ENCODE measurements at places on chromosomes 2 and 18.

- no peak for DNase-seq
These were observed 61.0 kb downstream of the TRAPPC12 start for GRCh38 chr2:3440477-3440876.

DNA sequence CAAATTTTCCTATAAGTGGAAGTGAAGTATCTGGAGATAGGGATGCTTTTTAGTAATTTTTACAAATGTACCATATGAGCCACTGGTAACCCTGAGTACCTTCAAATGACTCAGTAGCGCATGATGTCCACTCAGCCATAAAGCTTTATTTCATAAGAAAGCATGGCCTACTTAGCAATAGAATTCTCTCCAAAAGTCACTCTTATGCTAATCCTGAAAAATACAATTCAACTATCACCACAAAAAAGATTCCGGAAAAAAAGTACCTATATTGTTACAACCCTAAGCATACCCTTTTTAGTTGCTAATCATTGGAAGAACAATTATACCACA lies 732.2 kb downstream of the SOCS6 start:
- DNase-seq = no peak

DNA sequence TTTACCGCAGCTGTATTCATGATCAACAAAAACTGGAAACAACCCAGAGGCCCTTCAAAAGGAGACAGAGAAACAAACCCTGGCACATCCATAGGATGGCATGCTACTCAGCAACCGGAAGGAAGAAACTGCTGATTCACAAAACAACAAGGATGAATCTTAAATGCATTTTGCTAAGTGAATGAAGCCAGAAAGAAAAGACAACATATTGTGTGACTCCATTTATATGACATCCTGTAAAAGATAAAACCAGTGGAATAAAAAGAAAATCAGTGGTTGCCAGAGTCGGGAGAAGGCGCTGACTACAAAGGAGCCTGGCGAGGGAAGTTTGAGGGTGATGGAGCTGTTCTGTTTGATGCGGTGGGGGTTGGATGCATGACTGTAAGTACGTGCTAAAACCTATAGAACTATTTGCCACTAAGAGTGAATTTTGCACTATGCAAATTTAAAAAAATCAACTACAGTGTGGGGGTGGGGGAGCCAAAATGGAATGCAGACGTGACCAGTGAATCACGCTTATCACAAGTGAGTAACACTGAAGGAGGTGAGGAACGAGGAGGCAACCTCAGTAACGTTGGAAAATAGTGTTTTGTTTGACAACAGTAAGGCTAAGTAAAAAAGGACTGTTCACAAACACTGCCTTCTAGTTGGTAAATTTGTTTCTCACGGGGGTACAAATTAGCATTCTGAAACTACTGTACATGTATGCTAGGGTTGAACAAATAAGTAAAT lies 108.9 kb downstream of the INHBB start:
- DNase-seq = no peak

GRCh38 chr18:11407940-11408339 lies 201.5 kb upstream of the SLC35G4 start:
- DNase-seq = no peak

DNA sequence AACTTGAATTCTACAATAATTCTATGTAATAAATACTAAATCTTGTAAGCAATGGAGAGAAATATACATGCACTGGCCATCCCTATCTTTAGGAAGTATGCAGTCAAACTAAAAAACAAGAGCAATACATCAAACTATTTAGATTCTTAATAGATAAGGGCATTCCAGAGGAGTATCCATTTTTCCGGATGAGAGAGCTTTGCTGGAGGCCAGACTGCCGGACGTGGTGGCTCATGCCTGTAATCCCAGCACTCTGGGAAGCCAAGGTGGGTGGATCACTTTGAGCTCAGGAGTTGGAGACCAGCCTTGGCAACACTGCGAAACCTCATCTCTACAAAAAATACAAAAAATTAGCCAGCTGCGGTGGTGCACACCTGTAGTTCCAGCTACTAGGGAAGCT lies 60.8 kb downstream of the KIF5C start:
- no peak for DNase-seq

DNA sequence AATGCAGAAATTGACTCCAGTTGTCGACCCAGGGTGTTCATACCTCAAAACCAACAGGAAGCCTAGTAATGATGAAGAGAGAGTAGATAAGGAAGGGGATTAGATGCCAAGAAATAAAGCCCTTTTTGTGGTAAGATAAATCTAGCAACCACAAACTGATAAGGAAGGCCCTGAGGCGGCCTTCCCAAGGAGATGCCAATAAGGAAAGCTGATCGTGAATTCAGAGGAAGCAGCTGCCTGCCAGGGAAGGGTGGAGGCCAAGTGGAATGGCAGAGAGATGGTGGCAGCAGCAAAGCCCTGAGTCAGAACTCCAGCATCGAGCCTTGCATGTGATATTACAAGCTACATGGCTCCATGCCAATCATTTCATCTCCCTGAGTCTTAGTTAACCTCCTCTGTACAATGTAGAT lies 126.3 kb downstream of the IRS1 start:
- DNase-seq = no peak

DNA sequence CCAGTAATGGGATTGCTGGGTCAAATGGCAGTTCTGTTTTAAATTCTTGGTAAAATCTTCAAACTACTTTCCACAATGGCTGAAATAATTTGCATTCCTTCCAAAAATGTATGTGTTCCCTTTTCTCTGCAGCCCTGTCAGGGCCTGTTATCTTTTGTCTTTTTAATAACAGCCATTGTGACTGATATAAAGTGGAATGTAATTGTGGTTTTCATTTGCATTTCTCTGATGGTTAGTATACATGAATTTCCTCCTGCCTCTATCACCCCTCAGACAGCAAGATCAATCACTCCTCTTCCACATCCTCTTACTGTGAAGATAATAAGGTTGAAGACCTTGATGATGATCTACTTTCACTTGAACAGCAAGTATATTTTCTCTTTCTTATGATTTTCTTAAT lies 304.8 kb upstream of the FSIP2 start:
- DNase-seq = no peak

GRCh38 chr2:25402477-25402876 lies 60.8 kb upstream of the DNMT3A start:
- DNase-seq = no peak

GRCh38 chr18:54222922-54223567 lies 1.4 kb downstream of the MBD2 start:
- peak; percentile 79 for DNase-seq

- DNase-seq = no peak
These were observed 25.7 kb upstream of the RAB6D start for GRCh38 chr2:131389657-131390056.

GRCh38 chr2:7515327-7515726 lies 598.1 kb downstream of the RNF144A start:
- DNase-seq = no peak

GRCh38 chr2:60554646-60555065 lies 1.2 kb upstream of the BCL11A start:
- DNase-seq = no peak

GRCh38 chr2:189168856-189169499 lies 10.6 kb downstream of the COL5A2 start:
- DNase-seq = no peak

- DNase-seq = no peak
These were observed 799 bp downstream of the CEP68 start for GRCh38 chr2:65057054-65057375.

GRCh38 chr2:6924101-6924923 lies 7.1 kb downstream of the RNF144A start:
- DNase-seq = no peak

DNA sequence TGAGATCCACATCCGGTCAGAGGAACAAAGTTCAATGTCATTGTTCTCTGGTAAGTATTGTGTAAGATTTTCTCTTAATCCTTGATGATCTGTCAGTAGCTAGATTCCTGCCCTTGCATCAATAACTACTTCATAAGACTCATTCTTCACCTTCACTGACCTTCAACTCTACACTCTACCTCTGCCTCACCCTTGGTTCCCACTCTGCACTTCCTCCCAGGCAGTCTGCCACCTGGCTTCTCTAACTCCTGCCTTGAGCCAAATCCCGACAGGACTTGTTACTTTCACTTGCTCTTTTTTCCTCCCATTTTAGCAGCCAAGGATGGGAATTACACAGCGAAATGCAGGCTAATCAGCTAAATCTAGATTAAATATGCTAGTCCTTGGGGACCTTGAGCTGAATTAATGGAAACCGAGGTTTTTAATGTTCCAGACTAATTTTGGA lies 190.7 kb downstream of the DLGAP1 start:
- no peak for DNase-seq

DNA sequence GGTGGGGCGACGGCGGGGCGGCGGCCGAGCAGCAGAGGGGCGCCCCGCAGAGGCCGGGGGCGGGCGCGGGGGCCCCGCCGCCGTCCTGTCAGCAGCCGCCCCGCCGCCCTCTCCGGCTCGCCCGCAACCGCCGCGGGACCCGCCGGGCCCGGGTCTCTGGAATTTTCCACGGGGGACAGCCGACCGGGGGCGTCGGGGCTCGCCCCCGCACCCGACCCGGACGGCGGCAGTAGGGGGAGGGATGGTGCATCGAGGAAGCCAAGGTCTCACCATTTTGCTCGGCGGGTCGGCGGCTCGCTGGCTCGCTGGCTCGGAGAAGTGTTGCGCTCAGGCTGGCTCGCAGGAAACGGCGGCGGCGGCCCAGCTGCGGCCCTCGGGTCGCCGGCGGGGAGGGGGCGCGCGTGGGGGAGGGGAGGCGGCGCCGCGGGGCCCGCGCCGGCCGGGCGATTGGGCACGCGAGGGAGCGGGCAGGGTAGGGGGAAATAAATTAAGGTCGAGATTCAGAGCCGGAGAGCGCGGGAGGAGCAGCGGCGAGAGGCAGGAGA lies 405 bp downstream of the PPP3R1 start:
- DNase-seq = peak; percentile 23

DNA sequence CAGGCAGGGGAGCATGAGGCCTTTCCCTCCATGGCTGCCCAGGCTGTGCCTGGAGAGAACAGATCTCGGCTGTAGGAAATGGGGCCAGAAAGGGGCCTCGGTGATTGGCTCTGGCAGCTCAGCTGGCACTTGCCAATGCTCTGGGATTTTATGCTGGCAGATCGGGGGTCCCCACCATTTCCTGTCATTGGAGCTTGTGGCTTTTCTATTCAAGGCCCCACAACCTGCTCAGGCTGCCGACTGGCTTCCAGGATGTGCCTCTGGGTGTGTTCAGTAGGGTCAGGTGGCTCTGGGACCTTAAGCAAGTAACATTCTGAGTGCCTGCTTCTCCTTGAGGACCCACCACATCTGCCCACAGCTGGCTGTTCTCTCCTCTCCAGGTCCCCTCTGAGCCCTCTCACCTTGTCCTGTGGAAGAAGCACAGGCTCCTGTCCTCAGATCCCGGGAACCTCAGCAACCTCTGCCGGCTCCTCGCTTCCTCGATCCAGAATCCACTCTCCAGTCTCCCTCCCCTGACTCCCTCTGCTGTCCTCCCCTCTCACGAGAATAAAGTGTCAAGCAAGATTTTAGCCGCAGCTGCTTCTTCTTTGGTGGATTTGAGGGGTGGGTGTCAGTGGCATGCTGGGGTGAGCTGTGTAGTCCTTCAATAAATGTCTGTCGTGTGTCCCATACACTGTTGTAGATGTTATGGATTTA lies 4.2 kb downstream of the GNLY start:
- DNase-seq = no peak

- DNase-seq = no peak
These were observed 359.3 kb downstream of the CMPK2 start for GRCh38 chr2:6506361-6506794.

DNA sequence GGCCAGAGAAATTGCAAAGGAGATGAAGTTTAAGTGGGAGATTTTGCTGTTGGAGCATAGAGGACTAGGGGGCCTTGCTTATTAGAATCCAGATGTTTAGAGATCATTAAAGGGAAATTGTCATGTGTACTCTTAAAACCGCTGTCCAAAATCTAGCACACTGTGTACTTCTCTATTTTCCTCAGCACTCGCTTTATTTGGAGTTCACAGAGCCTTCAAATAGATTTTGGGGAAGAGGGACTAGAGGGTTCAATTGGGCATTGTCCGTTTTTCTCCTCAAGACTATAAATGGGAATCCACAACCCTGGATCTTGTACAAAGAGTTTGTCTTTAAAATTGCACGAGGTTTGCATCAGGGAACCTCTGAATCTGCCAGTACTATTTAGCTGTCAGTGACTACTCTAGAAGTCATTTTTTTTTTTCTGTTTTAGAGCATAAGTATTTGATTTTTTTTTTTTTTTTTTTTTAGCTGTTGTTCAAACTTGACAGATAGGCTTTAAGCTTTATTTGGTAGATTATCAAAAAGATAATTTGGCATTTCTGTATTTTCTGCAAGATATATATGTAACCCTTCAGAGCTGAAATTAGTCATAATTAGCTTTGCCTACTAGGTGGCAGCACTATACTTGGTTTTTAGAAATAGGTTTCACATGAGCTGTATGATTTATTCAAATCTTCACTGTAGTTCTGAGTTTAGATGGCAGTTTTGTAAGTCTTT lies 14.2 kb downstream of the PMS1 start:
- peak; percentile 32 for DNase-seq

DNA sequence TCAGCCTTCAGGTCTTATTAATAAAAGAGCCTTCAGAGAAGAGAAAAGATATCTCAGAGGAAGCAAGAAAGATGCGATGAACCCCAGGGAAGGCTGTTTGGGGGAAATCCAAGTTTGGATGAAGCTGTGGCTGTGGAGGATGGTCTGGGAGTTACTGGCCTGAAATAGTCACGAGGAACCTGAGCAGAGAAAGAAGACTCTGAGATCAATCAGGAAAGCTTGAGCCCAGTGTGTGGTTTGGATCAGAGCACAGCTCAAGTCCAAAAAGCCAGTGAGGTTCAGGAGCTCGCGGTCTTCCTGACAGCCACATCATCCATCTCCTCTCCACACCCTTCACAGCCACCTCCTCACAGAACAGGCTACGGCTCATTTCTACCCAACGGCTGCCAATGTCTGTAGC lies 87.4 kb upstream of the SERPINE2 start:
- no peak for DNase-seq

DNA sequence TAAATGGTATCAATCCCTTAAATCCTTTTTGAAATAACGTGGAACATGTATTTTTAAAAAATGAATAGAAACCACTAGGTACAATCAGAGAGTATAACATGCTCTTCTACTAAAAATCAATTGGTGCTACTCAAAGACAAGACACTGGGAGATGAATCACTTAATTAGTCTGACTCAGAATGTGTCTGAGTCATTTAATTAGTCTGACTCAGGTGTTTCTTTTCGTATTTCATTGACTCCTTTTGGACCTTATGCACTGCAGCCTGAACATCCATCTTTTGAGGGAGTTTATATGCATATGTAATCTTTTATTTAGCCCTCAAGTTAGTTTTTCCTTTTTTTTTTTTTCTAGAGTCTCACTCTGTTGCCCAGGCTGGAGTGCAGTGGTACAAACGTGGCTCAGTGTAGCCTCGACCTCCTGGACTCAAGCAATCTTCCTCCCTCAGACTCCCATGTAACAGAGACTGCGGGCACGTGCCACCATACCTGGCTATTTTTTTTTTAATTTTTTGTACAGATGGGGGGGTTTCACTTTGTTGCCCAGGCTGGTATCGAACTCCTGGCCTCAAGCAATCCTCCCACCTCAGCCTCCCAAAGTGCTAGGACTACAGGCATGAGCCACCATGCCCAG lies 26.5 kb downstream of the PPP4R3B start:
- peak; percentile 62 for DNase-seq

Data from CD4-positive, alpha-beta T cell treated with Interleukin-2 at 100 ng/mL for 4 hours (primary cell).